ENCODE measurements at places on chromosomes 6 and 20.
A peak's percentile ranks its signal among the peaks of the same experiment; 100 is the strongest.

DNA sequence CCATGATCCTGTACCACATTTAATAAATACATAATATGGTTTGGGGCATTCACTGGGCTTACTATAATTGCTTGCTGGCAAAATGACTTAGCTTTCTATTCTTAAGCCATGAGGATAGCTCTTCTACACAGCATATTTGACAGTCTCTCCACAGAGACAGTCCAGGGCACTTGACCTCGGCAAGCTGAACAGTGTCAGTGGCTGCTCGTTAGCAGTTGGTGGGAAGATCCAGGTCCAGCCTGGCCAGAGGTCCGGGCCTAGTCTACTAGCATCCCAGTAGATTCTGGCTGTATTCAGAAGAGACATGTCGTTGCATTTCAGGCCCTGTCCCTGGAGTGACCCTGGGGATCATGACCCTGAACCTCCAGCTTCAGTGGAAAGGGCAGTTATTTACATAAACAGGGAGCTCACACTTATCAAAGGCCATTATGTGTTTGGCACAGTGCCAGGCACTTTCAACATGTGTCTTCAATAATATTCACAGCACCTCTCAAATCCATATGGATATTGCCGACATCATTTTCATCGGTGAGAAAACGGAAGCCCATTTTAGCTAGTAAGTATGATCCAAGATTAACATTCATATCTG is 139.0 kb downstream of the IMPG1 start:
- DNase-seq: no peak

DNA sequence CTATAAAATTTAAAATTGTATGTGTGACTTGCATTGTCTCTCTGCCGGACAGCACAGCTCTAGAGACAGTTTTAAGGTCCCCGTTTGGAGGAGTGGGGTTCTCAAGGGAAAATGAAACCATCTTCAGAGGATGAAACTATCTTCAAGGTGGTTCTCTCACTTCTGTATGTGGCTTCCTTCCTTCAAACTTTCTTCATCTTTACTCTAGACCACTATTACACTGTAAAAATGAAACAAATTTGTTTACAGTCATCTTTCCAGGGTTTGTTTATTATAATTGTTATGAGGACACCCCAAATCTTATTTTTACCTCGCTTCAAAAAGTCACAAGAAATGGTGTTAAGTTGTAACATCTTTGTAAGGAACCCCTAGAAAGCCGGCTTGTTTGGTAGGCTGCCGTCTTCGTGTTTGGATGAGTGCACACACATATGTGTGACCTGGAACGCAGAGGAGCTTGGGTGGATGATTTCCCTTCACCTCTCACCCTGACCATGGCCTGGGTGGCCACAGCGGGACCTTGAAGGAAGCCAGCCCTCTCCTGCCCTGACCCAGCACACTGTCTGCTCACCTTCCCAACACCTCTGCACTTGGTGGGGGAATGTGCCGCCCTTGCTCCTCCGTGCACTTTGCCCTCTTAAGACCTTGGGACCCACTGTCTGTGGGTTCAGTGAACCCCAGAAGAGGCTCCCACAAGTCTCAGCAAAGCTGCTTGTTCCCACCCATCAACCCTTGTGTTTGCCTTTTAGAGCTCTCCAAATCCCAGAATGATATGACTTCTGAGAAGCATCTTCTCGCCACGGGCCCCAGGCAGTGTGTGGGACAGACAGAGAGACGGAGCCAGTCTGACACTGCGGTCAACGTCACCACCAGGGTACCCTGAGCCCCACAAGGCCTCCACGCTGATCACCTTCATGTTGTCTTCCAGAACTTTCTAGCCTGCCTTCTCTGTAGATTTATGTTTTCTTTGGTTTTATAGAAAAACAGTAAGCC is 67.8 kb downstream of the SYTL3 start:
- DNase-seq: no peak

- peak; percentile 42 for DNase-seq
These were observed 88.4 kb downstream of the HACE1 start for GRCh38 chr6:104771258-104771832.

- no peak for DNase-seq
These were observed 523 bp upstream of the COX7A2 start for GRCh38 chr6:75244063-75244584.

- no peak for DNase-seq
These were observed 84.6 kb upstream of the BTN3A2 start for GRCh38 chr6:26280407-26280806.

GRCh38 chr6:143478479-143479062 is 28.0 kb downstream of the PEX3 start:
- no peak for DNase-seq

DNA sequence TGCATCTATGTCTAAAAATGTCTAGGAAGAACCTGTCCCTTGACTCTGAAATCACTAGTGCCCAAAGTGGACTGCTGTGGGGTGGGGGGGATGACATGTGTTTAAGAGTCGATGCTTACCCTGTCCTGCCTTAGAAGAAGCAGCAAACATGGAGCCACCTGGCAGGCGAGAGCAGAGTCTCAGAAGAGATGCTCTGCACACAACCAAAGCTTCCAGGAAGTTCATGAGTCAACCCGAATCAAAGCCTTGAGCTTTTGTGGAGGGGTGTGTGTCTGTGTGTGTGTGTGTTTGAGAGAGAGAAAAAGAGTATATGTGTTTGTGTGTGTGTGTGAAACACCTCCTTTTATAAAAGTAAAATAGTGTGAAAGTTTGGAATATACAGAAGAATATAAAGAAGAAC is 269.9 kb downstream of the ALDH8A1 start:
- DNase-seq: peak; percentile 25

GRCh38 chr6:77415706-77416105 is 47.6 kb downstream of the HTR1B start:
- peak; percentile 34 for DNase-seq

GRCh38 chr6:967701-968100 is 274.8 kb upstream of the EXOC2 start:
- peak; percentile 66 for DNase-seq
